Kidney epithelial cell (primary cell): ENCODE measurements at places on chromosomes 2 and 18.

GRCh38 chr18:66616523-66616983 is 12.7 kb upstream of the CDH19 start:
- DNase-seq, result no peak

- DNase-seq, result no peak
Measured at GRCh38 chr2:128903637-128904036, 585.0 kb upstream of the HS6ST1 start.

- no peak for DNase-seq
Measured at GRCh38 chr2:217970206-217970605, 32.6 kb downstream of the TNS1 start.

DNA sequence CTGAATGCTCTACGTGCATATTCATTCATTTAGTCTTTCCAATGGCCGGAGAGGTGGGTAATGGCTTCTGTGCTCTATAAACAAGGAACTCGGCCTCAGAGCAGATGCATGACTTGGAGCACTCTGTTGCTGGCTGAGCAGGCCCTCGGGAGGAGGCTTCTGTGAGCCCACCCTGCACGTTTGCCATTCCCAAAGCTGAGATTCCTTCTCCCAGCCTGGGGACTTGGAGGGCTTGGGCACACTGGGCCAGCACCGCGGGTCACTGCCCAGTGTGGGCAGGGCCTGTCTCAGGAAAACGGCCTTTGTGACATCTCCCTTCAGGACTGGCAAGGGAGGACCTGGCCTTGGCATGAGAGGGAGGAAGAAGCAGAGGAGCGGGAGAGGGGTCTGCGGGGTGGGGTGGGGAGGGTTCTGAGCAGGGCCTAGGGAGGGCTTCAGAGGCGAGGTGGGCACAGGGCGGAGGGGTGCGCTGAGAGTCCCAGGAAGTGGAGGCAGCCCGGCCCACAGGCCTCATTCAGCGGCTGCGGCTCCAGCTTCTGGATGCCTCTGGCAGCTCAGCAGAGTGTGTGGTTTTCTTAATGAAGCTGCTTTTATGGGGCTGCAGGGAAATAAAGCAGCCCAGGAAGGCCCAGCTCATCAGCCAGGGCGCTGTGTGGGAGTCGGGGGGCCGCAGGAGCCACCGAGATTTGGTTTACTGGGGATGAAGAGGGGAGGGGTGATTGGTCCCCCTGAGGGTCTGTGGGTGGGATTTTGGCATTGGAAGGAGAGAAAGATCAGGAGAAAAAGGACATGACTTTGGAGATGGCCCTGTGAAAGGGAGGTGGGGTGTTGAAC is 51.7 kb upstream of the OTOF start:
- DNase-seq, result no peak

- DNase-seq, result no peak
Measured at GRCh38 chr2:196544906-196545433, 94.5 kb upstream of the CCDC150 start.

GRCh38 chr18:66553824-66554223 is 50.1 kb downstream of the CDH19 start:
- DNase-seq, result no peak

- DNase-seq, result no peak
Measured at GRCh38 chr2:96131813-96132745, 6.2 kb downstream of the ASTL start.

- DNase-seq, result no peak
Measured at GRCh38 chr2:136375017-136375901, 257.3 kb upstream of the CXCR4 start.

GRCh38 chr2:216775043-216775453 is 79.7 kb upstream of the IGFBP5 start:
- peak; percentile 100 for DNase-seq

- DNase-seq, result no peak
Measured at GRCh38 chr2:113129519-113130078, 2.2 kb downstream of the IL1RN start.

DNA sequence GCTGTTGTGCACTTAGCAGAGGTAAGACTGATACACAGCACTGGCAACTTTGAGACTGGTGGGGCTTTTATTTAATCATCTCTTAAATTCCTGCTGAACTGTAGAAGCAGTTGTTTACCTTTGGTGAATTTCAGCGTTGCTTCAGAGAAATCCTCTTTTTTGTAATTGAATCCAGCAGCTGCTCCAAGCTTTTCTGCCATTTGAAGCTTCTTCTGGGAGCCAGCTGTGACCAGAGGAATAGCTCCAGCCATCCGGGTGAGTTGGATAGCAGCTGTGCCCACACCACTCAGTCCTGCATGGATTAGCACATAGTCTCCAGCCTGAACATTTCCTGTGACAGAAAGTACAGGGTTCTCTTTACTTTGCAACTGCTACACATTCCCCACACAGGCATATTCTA is 3.9 kb downstream of the TP53I3 start:
- no peak for DNase-seq

- DNase-seq, result no peak
Measured at GRCh38 chr2:144082327-144082726, 437.6 kb downstream of the ZEB2 start.

GRCh38 chr2:147873859-147874483 is 29.1 kb downstream of the ACVR2A start:
- DNase-seq, result no peak

DNA sequence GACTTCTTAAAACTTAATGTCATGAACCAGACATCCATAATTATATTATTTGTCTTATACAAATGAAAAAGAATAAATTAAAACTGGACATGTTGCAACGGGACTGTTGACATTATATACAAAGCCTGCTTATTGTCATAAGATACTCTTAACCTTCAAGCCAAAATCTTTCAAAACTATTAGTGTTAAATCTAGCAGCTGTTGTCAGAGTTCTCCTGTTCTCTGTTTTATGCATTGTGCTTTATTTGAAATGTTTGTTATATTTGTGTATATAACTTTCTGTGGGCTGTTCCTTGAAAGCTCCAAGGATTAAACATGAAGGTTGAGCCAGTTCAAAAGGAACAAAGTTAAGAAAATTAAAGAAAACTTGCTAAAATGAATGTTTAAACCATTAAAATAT is 335.5 kb upstream of the NT5C1B start:
- no peak for DNase-seq

DNA sequence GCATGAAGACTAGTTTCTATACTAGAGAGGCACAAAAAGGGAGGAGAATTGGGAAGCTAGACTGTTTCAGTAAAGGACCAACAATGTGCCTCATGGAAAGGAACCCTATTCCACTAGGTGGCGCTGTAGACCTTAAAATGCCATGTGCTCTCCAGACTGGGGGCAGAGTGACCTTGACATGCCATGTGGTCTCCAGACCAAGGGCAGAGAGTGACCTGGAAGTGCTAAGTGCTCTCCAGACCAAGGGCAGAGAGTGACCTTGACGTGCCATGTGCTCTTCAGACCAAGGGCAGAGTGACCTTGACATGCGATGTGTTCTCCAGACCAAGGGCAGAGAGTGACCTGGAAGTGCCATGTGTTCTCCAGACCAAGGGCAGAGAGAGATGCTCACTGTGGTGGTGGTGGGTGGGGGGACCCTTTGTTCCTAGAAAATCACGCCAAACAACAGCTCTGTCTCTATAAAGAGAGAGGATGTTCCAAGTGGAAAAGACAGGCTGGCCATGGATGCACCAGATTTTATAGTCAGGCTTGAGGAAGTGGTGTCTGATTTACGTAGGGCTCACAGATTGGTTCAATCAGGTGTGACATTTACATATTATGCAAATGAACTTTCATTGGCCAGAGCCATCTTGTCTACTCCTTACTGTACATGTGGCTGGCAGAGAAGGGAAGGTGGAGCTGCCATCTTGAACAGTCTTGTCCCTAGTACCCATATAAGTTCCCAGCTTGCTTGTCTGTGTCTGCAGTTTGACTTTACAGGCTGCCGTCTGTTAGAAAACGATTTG is 344.0 kb upstream of the DDX18 start:
- DNase-seq, result no peak

- DNase-seq, result no peak
Measured at GRCh38 chr2:52668724-52669123, 1098.9 kb upstream of the CHAC2 start.

- no peak for DNase-seq
Measured at GRCh38 chr2:241291153-241291552, 24.3 kb downstream of the HDLBP start.

DNA sequence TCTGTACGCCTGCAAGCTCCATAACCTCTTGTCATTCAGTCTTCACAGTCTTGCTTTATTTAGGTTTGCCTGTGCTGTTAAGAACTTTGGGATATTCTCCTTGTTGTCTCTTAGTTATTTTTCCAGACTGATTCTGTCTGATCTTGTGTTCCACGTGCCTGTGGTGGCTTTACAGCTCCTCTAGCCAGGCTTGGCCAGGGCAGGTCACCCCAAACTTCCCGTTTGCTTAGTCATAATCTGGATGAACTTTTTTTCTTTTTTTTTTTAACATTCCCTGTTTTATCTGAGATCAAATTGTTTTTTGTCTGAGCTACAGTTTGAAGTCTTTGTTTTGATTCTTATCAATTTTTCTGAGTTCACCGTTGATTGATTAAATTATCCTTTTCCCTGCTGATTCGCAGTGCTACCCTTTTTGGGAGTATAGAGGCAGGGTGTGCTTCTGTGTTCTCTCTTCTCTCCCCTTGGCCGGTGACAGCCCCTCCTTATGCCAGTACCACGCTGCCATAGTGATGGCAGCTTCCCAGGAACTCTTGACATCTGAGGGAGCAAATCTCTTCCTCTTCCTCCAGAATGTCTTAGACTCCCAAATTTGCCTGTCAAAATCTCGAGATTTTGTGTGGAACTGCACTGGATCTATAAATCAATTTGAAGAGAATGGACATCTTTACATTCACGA is 2.5 kb downstream of the SP100 start:
- no peak for DNase-seq

DNA sequence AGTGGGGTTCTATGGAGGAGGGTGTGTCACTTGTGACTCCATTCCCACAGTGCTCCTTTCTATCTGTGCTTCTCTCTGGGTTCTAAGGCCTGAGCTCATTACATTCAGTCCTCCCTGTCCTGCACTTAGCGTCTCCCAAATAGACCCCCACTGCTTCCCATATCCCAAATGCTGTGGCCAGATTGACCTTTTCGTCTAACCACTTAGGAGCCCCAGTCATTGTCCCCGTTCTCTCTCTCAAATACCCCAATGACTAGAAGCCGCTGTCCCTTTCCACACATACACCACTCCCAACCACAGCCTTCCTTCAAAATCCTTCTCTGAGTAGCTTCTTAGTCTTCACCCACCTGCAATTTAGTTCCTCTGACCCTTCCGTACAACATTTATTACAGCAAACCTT is 146.5 kb downstream of the TRIM43 start:
- DNase-seq, result no peak

GRCh38 chr2:150832686-150833085 is 345.2 kb upstream of the RND3 start:
- DNase-seq, result no peak

GRCh38 chr2:2158189-2158826 is 172.8 kb downstream of the MYT1L start:
- DNase-seq, result no peak

- no peak for DNase-seq
Measured at GRCh38 chr2:45804987-45805755, 153.7 kb downstream of the PRKCE start.

GRCh38 chr18:56312551-56313335 is 325.6 kb downstream of the TXNL1 start:
- no peak for DNase-seq

GRCh38 chr2:231640241-231640640 is 47.6 kb downstream of the TEX44 start:
- DNase-seq, result no peak

DNA sequence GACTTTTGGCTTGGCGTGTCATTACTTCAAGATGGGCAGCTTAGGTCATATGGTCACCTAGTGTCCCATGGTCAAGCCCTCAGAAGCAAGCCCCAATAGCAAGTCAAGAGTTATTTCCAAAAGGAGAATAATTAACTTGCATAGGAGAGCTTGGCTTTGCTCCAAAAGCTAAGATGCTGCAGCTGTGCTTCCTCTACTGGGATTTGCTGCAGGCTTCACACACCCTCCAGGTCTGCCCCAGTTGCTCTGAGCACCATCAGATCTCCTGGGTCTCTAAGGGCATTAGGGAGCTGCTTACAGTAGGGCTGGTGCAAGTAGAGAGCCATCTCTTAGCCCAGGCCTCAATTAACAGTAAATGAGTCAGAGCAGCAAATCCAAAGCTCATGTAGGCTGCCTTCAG is 46.6 kb downstream of the THUMPD2 start:
- no peak for DNase-seq

- DNase-seq, result no peak
Measured at GRCh38 chr2:52931660-52932059, 835.9 kb upstream of the CHAC2 start.

- no peak for DNase-seq
Measured at GRCh38 chr2:74429487-74430451, 8.2 kb downstream of the WDR54 start.

DNA sequence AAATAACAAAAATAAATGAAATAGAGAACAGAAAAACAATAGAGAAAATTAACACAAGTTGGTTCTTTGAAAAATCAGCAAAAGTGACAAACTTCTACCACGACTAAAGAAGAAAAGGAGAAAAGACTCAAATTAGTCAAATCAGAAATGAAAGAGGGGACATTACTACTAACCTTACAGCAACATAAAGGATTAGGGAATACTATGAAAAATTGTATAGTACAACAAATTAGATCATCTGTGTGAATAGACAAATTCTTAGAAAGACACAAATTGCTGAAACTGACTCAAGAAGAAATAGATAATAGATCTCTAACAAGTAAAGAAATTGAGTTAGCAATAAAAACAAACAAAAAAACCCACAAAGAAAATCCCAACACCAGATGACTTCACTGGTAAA is 48.5 kb upstream of the PGAP1 start:
- DNase-seq, result no peak

- no peak for DNase-seq
Measured at GRCh38 chr2:114218383-114218782, 224.1 kb upstream of the DPP10 start.

- no peak for DNase-seq
Measured at GRCh38 chr2:134379293-134379692, 125.4 kb downstream of the MGAT5 start.

DNA sequence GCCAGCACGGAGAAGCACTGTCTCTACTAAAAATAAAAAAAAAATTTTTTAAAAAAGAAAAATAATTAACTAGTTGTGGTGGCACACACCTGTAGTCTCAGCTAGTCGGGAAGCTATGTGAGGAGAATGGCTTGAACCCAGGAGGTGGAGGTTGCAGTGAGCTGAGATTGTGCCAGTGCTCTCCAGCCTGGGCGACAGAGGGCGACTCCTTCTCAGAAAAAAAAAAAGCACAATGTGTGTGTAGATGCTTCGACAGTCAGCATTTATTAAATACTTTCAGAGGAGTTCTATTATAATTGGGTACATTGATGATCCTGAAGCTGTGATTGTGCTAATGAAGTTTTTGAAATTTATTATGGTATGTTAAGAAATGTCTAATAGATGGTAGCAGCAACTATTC is 46.5 kb downstream of the XIRP2 start:
- no peak for DNase-seq

DNA sequence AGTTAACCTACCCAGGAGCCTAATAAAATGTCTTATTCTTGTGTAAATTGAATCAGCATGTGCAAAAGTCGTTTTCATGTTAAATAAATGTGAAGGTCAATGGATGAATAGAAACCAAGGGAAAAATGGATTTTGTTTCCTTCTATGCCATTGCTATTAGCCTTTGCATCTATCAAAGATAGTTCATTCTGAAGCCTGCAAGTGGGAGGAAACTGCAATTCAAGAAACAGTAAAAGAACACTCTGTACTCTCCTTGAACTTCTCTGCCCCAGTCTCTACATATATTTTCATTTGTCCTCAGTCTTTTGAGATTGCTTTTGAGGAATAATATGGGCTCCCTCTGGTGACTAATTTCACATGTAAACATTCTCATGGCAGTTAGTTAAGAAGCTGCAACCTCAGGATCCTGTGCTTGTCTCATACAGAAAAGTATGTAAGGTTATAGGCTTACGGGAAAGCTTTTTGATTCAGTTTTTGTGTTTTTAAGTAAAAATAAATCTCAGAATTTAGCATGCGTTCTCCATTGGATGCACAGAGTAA is 1590.0 kb upstream of the LRRTM1 start:
- peak; percentile 26 for DNase-seq
